ENCODE measurements at places on chromosomes 1 and 21. TPM values are rescaled to one million over a fixed set of nuclear protein-coding genes. Genes with fewer than 3 reads are reported as not detected.

DNA sequence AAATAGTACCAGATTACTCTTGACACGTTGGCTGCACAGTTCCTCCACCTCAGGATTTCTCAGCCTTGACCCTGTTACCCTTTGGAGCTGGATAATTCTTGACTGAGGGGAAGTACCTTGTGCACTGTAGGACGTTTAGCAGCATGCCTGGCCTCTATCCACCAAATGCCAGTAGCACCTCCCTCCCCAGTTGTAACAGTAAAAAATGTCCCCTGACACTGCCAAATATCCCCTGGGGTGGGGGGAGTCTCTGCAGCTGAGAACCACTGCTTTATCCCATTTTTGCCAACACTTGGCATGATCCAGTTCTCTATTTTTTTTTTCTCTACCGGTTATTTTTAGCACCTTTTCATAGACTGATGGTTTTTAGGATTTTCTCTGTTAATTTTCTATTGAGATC, 34.0 kb downstream of the C1orf198 start:
- DNase-seq, result peak; percentile 25

- DNase-seq, result no peak
These were observed 114.5 kb upstream of the LYPLAL1 start for GRCh38 chr1:219058891-219059820.

The LCE3D gene
- not detected for total RNA-seq

The MYBPH gene
- not detected for total RNA-seq

DNA sequence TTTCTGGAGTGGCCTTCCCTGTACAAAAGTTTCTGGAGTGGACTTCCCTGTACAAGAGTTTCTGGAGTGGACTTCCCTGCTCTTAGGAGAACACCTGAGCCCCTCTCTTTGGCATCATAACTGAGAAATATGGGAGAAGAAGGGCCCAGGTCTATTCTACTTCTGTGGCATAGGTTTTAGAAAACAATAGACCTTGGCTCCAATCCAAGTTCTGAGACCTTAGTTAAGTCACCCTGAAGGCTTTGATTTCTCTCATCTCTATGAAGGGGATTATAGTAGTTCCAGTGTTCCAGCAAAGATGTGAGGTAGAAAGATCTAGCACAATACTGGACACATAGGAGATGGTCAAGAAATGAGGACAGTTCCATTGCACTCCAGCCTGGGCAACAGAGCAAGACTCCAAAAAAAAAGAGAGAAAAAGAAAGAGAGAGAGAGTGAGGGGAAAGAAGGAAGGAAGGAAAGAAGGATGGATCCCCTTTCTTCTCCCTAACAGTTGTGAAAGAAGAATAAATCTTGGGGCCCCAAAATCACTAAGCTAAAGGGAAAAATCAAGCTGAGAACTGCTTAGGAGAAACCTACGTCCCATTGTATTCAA, 13.3 kb upstream of the EIF4G3 start:
- no peak for DNase-seq

GRCh38 chr1:100050139-100050538, 80.3 kb downstream of the SLC35A3 start:
- DNase-seq, result no peak

GRCh38 chr21:38821959-38822682, 16.4 kb downstream of the ETS2 start:
- DNase-seq, result no peak

The ADORA1 gene
- total RNA-seq, result 0.26 TPM

- no peak for DNase-seq
These were observed 36.3 kb upstream of the COL6A1 start for GRCh38 chr21:45945066-45945867.

GRCh38 chr1:223556414-223557129, 108.9 kb downstream of the CAPN8 start:
- DNase-seq, result no peak

- no peak for DNase-seq
These were observed 122.3 kb downstream of the TM2D1 start for GRCh38 chr1:61602663-61603062.

DNA sequence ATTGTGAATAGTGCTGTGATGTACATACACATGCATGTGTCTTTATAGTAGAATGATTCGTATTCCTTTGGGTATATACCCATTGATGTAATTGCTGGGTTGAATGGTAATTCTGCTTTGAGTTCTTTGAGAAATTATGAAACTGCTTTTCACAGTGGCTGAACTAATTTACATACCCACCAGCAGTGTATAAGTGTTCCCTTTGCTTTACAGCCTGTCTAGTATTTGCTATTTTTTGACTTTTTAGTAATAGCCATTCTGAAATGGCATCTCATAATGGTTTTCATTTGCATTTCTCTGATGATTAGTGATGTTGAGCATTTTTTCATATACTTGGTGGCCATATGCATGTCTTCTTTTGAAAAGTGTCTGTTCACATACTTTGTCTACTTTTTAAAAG, 54.5 kb upstream of the FAM78B start:
- DNase-seq, result no peak

DNA sequence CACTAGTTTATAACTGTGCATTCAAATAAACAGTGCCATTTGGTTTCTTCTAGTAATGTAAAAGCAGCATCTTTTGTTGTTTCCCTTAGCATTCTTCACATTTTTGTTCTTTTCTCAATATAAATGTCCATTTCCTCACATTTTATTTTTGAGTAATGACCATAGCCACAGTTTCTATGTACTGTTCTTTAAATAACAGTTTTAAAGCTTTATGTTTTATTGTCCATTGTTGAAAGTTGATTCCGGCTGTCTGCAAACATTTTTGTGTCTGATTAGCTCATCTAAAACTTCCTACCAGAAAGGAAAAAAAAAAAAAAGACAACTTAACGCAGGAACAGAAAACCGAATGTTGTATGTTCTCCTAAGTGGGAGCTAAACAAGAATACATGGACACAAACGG, 139.7 kb downstream of the MAGI3 start:
- no peak for DNase-seq

DNA sequence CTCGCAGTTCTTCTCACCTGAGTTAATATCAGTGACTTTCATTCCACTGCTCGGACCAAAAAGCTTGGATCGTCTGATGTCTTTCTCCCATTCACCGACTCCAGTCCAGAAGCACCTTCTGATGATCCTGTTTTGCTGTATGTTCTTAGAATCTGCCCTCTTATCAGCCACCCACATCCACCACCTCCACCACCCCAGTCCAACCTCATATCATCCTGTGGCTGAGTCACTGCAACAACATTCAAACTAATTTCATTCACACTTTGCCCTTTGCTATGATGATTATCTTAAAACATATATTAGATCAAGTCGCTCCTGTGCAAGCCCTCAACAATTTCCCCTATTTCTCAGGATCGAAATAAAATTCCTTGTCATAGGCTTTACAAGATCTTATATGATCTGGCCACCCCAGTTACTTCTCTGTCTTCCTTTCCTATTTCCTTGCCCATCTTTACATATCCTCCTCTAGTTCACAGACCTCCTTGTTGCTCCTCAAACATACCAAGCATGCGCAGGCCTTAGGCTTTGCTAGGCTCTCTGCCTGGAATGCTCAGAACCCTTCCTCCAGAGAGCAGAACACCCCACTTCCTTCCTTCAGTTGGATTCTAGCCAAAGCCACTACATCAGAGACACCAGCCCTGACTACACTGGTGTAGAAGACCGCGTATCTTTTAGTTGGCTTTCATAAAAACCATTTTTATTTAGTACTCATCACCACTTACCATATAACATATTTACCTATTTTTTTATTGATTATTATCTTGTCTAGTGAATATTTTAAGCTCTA, 335.7 kb upstream of the GREM2 start:
- no peak for DNase-seq

The RHCE gene
- total RNA-seq, result 0.71 TPM

GRCh38 chr1:25174363-25174729, 58.0 kb downstream of the SYF2 start:
- DNase-seq, result peak; percentile 10

DNA sequence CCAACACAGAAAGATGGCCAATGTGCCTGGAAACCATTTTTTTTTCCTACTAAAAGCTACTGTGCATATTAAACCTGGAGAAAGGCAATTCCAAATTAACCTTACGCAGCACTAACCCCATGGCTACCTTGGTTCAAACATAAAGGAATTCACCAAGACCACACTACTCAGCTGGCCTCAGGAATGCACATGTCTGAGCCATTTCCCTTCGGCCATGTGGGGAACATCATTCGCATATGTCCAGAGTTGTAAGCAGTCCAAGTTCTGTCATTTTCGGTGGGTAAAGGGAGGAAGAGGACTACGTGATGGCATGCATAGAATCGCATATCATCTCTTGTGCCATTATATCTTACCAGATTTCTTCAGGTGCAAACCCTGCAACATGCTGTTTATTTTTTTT, 175.4 kb downstream of the NTMT2 start:
- no peak for DNase-seq

The GSTM3 gene
- 41.4 TPM for total RNA-seq

DNA sequence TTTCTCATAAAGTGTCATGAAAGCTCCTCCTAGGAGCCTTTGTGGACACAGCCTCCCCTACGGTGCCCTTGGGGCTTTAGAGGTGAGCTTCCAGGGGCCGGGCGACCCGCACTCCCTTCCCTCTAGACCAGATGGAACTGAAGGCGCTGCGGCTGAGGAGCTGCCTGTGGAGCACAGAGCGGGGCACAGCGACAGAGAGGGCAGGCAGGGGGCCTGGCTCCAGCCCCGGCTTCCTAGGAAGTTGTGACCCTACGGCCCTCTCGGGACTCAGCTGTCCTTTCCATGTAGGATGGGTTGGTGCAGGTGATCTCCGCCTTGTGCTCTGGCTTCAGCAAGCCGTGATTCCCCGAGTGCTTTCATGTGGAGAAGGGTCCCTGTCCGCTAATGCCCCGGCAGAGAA, 23.6 kb upstream of the NEK2 start:
- no peak for DNase-seq

The GJA4 gene
- total RNA-seq, result not detected

DNA sequence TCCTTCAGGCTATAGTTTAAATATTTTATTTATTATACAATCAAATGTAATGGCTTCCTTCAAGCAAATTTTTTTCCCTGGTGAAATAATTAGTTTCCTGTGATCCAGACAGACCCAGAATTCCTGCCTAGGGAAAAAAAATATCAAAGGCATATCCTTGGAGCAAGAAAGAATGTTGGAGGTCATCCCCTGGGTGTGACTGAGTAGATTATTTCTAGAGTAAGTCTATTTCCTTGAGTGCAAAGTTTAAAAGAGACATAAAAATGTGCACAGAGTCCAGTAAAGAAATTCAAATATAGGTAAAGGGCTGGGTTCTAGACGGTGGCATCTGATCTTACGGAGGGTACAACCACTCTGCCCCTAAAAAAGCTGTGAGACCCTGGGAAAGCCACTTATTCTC, 32.2 kb upstream of the SAMD13 start:
- no peak for DNase-seq

- DNase-seq, result no peak
These were observed 377.3 kb downstream of the SIPA1L2 start for GRCh38 chr1:232252546-232253118.

The FAM177B gene
- total RNA-seq, result not detected

The ZC3H12A gene
- total RNA-seq, result 7.0 TPM

All from osteocyte (in vitro differentiated cells).